ENCODE measurements at places on chromosomes 11 and 22. TPM values are rescaled to one million over a fixed set of nuclear protein-coding genes. Genes with fewer than 3 reads are reported as not detected.
A peak's percentile ranks its signal among the peaks of the same experiment; 100 is the strongest.

Gene PANX2
- total RNA-seq: 0.07 TPM

Gene SNX19
- total RNA-seq: 43.5 TPM

Gene RIC3
- 1.6 TPM for total RNA-seq

Gene LDLRAD3
- 8.2 TPM for total RNA-seq

Gene PLAAT3
- total RNA-seq: 68.2 TPM

Gene TREH
- not detected for total RNA-seq

Gene LRRC51
- 3.7 TPM for total RNA-seq

Gene SPON1
- 20.5 TPM for total RNA-seq

Gene XRRA1
- 5.1 TPM for total RNA-seq

Gene FGF19
- not detected for total RNA-seq

Gene ANO3
- not detected for total RNA-seq

GRCh38 chr22:44005524-44005923 is 18.6 kb upstream of the PARVB start:
- no peak for DNase-seq

DNA sequence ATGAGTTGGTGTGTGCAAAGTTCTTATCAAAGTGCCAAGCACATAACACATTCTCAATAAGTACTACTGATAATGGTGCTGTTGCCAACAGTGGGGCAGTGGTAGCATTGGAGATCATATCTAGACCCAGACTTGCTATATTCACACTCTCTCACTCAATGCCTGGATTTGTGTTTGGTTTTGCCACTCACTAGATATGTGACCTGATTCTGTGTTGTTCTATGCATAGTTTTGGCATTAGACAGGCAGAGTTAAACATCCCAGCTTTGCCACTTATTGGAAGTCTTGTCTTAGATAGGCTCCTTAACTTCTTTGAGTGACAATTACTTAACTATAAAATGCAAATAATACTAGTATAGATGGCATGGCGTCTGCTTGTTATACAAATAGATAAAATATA is 642.6 kb upstream of the CCDC179 start:
- DNase-seq: no peak

- no peak for DNase-seq
These were observed 225.8 kb upstream of the NCAM1 start for GRCh38 chr11:112735470-112735869.

DNA sequence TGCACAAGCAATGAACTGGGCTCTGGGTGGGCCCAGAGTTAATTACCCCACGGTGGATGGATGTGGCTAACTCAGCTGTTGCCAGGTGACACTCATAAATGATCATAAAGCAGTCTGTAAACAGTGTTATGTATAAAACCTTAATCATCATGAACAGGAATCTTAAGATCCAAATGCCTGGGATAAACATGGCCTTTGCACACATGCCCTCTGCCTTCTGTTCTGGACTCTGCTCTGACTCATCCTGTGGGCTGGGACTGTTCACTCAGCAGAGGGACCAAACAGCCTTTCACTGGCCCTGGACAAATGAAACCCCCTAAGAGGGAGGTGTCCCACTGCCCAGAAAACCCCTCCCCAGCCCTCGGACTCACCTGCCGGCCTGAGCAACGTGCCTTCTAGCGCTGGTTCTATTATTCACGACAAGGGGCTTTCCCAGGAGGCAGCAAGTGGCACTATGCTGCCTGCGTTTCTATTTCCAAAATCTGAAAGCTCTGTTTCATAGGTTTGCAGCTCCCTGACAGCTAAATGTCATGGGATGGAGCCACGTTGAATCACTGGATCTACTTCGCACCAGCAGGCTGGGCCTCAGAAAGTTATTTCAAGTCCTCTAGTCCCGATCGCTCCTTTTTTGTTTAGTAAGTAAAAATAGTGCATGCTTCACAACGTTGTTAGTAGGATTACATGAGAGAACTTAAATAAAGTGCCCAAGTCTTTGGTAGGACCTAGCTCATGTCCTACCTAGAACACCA is 53.0 kb downstream of the LARGE1 start:
- peak; percentile 23 for DNase-seq

GRCh38 chr22:27723158-27723557 is 78.4 kb downstream of the MN1 start:
- DNase-seq: no peak

- no peak for DNase-seq
These were observed 220.3 kb downstream of the CEP164 start for GRCh38 chr11:117547946-117548345.

DNA sequence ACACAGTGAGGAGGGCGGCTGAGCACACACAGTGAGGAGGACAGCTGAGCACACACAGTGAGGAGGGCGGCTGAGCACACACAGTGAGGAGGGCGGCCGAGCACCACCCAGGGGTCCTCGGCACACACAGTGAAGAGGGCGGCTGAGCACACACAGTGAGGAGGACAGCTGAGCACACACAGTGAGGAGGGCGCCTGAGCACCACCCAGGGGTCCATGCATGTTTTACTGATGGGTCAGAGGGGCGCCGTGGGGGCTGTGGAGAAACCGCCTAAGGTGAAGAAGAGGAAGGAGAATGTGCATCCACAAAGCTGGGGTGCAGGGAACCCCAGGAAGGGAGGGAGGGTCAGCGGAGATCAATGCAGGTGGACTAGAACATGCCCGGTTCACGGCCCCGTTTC is 461.8 kb downstream of the BRD1 start:
- no peak for DNase-seq

- no peak for DNase-seq
These were observed 509.3 kb upstream of the TENM4 start for GRCh38 chr11:79950172-79950571.

DNA sequence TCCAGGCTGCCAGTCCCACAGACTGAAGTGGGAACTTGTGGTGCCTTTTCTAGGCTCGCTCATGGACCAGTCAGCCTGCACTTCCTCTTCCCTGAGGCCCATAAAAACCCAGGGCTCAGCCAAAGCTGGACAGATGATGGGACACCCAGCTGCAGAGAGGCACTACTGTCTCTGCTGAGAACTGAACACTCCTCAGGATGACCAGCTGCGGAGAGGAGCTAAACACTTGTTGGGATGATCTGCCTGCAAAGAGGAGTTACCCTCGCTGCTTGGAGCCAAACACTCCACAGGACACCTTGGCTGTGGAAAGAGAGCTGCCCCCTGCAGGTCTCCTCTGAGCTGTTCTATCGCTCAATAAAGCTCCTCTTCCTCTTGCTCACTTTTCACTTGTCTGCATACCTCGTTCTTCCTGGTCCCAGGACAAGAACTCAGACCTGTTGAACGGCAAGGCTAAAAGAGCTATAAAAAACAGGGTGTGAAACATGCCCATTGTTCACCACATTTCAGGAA is 465.5 kb downstream of the GUCY1A2 start:
- no peak for DNase-seq

DNA sequence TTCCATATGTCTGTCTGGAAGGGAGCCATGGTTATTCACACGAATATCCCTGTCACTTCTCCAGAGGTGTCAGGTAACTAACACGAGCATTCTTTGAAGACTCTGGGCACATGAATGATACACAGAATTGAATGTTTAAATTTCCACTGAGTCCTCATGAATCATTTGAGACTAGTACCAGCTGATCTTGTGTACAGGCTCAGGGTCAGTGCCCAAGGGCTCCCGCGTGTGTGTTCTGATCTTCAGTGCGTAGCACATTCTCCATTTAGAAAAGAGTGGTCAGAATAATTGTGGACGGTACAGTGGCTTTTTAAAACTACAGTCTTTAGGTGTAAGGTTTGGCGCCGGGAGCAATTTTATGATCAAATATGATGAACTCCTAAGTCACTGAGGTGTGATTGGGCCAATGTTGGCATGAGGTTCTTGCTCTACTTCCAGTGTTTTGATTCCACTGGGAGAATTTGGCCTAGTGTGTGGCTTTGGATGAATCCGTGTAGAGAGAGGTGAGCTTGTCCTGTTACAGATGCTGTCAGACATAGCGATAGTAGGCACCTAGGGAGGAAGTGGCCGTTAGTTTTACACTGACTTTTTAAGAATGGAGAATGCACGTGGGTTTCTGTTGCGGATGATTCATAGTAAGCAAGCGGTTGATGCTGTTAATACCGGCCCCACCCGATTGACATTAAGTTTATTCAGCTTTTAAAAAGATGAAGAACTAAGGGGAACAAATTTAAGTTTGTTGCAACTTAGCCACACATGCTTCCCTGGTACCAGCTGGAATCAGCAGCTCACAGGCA is 22.2 kb downstream of the NUP50 start:
- DNase-seq: no peak

GRCh38 chr11:36488096-36488495 is 22.0 kb downstream of the TRAF6 start:
- DNase-seq: no peak

GRCh38 chr11:15911377-15912044 is 444.8 kb downstream of the SOX6 start:
- no peak for DNase-seq

GRCh38 chr11:2375964-2376551 is 1.1 kb upstream of the CD81 start:
- peak; percentile 70 for DNase-seq

DNA sequence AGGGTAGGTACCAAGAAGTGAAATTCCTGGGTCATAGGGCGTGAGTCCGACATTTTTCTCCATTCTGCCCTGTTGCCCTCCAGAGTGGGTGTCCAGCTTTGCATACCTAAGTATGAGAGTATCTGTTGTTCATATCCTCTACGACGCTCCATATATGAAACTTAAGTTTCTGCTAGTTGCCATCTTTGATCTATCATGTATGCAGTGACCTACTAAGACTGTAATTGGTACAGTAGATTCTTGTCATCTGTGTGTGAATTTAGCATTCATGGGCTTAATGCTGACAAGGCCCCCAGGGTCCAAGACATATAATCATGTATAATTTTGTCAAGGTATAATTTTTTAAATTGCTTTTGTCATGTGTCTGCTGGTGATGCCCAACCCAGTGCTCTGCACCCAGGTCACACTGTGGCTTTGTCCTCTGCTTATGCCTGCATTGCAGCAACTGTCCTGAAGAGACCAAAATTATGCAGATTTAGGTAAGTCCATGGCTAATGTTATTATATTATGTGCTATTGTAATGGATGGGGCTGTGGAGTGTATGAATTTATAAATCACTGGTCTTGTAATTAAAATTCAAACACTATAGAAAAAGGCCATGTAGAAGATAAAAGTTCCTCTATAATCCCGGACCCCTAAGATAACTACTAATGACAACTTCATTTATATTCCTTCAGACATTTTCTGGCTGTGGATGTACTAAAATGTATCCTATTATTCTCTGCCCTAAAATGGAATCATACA is 12.2 kb downstream of the NEAT1 start:
- no peak for DNase-seq

DNA sequence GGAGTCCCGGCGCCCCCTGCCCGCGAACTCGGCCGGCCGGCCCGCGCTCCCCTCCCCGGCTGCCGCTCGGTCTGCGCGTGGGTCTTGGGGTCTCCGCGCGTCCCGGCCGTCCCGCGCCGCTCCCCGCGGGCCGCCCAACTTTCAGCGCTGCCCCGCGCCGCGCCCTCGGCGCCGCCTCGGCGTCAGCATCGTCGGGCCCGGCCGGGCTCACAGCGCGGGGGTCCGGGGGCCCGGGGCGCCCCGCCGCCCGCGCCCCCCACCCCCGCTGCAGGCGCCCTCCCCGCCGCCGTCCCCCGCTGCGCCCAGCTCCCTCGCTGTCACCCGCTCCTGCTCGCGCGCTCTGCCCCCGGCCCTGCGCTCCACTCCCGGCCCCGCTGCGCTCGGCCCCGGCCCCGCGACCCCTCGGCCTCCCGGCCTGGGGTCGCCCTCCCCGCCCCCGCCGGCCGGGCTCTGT is at the start of gene KCNJ4:
TSS of gene KCNJ4 (minus strand) at position 124 of the 454 bp plus-strand sequence. CDS start 27,067 bp downstream, outside the sequence.
- no peak for DNase-seq
